Stimulated activated CD4-positive, alpha-beta T cell treated with anti-CD3 and anti-CD28 coated beads, TNF-alpha, amount 100 ng/mL, for 1 hour (primary cell): ENCODE measurements at places on chromosomes 6 and 20.

DNA sequence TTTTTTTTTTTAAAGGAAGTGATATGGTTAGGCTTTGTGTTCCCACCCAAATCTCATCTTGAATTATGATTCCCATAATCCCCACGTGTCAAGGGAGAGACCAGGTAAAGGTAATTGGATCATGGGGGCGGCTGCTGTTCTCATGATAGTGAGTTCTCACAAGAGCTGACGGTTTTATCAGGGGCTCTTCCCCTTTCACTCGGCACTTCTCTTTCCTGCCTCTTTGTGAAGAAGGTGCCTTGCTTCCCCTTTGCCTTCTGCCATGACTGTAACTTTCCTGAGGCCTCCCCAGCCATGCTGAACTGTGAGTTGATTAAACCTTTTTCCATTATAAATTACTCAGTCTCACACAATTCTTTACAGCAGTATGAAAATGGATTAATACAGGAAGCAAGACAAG, 64.3 kb downstream of the ZFP64 start:
- DNase-seq, result no peak

- DNase-seq, result no peak
Measured at GRCh38 chr6:10633216-10633615, 61.2 kb downstream of the C6orf52 start.

GRCh38 chr20:51636123-51636522, 93.6 kb upstream of the NFATC2 start:
- DNase-seq, result no peak

- DNase-seq, result no peak
Measured at GRCh38 chr6:89615882-89616281, 22.7 kb downstream of the LYRM2 start.
